Occipital lobe (tissue), 3 donors: ENCODE measurements at places on chromosomes 5 and 9.

GRCh38 chr5:141870871-141871270, 7.3 kb downstream of the PCDH1 start:
- no peak for DNase-seq

DNA sequence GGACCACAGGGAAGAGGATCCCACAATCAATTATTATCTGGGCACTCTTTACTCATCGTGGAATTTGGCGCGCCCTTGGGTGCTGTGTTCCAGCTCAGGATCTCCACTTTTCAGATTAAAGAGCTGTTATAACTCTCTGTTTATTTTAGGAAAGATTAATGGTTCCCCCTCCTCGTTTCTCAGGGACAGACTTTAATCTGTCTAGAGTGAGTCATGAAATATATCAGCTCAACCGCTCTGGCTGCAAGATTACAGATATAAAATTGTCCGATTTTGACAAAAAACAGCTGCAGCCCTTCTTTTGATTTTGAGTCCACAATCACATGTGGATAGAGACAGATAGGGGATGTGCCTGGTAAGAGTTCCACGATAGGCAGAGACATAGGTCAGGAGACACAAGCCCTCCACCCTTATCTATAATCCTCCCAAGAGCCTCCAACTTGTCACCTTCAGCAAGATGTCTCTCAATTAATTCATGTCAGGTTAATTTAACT, 77.6 kb upstream of the ANKRD55 start:
- DNase-seq = no peak

DNA sequence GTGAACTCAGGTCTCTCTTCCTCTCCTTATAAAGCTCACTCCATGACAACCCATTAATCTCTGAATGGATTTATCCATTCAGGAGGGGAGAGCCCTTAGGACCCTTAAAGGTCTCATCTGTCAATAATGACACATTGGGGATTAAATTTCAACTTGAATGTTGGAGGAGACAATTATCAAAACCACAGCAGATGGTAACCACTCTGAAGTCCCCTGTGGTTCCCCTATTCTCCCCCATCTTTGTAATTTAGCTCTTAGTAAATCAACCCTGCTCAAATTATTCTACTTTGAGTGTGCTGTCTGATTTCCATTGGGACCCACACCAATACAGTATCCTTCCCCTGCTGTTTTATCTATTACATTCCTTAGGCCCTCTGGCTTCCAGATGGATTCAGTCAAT, 72.0 kb upstream of the RAI14 start:
- no peak for DNase-seq

DNA sequence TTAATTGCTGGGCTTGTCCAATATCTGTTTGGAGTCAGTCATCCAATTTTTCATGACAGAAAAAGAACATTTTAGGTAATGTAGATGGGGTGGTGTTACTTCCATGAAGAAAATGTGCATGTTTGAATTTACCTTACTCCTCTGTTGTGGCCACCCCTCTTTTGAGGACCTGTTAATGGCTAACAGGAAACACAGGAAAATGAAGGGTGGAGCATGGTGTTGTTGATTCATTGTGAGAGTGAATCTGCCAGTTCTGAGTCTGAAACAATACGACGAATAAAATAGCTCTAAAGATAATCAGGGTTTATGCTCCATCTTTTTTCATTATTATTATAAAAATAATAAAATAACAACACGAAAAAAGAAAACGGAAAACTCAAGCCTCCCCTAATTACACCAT, 335.3 kb downstream of the KDM4C start:
- no peak for DNase-seq

DNA sequence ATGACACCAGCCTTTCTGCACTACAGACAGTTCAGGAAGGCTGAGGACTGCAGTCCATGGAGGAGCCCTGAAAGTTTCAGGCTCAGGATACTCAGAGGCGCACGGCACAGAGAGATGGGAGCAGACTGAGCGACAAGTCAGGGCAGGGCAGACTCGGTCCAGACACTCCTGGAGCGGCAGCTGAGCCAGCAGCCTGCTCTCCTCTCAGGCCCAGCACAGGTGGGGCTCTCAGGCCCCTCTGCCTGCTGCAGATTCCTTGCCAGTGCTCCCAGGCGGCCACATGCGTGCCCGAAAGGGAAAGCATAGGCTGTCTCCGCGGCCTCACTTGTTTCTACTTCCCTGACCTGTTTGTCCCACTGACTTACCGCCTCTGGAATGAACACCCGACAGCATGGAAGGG, 228.3 kb downstream of the IRX2 start:
- DNase-seq = no peak

DNA sequence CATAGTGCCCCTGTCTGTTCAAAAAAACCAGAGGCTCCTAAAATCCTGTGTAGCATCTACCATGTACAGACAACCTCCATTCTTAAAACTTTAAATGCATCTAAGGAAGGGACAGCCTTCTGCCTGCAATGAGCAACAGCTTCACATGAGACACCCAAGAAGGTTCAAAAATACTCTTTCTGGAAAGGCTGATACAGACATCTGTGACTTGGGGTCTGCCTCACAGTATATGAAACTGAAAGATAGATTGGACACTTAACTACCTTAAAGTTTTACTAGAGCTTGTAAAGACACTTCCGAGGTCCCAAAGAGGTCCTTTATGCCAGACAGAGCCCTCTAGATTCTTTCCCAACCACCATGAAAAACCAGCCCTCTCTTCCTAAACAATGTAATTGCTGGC, 28.2 kb upstream of the CATSPER3 start:
- no peak for DNase-seq

DNA sequence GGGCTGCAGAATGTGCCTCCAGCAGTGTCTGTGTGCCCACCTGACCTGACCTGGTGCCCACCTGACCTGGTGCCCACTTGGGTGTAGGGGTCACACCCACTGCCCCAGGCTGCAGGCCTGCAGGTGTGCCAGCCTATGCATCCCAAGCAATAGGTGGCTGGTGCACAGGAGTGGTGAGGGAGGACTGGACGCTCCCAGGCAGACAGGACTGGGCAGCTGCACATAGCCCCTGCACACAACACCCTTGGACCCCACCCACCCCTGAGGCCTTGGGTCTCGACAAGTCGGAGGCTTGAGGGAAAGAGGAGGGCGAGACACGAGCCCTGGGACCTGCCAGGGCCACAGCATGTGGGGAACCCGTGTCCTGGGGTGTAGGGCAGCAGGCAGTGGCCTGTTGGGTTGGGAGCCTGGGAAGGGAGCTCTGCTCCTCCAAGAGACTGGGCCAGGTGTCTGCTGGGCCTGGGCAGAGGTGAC, 10.8 kb upstream of the NRARP start:
- no peak for DNase-seq

- no peak for DNase-seq
Measured at GRCh38 chr5:98173334-98173733, 600.1 kb upstream of the RGMB start.

- no peak for DNase-seq
Measured at GRCh38 chr5:143196601-143197259, 206.8 kb downstream of the NR3C1 start.

DNA sequence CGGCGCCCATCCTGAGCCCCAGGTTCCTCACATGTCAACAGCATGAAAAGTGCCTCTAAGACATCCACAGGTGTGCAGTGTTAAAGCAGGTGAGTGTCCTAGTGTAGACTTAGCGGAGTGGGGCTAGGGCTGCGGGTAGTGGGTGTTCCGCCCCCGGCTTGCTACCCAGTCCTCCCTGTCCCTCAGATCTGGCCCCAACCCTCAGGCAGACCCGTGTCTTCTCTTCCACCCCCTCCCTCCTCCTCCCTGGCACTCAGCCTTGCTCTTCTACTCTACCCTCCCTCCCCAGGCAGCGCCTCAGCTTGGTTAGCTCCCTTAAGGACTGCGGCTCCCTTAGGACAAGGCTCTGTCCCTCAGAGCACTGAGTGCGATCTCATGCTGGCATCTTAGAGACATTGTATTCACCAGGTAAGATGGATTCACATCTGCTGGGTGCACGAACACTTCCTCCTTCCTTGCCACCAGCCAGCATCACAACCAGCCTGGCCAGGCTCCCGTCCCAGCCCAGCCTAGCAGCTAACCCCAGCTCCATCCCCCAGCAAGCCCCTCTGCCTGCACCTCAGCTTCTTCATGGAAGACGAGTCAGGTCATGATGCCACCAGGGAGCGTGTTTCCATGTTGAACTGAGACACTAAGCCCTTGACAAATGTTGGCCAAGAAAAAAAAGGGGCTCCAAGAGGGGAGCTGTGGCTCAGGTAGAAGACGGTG, 46.8 kb downstream of the NSUN2 start:
- no peak for DNase-seq

- DNase-seq = no peak
Measured at GRCh38 chr5:132475987-132476875, 14.3 kb downstream of the IRF1 start.

GRCh38 chr5:72465066-72465465, 42.1 kb downstream of the ZNF366 start:
- DNase-seq = no peak

DNA sequence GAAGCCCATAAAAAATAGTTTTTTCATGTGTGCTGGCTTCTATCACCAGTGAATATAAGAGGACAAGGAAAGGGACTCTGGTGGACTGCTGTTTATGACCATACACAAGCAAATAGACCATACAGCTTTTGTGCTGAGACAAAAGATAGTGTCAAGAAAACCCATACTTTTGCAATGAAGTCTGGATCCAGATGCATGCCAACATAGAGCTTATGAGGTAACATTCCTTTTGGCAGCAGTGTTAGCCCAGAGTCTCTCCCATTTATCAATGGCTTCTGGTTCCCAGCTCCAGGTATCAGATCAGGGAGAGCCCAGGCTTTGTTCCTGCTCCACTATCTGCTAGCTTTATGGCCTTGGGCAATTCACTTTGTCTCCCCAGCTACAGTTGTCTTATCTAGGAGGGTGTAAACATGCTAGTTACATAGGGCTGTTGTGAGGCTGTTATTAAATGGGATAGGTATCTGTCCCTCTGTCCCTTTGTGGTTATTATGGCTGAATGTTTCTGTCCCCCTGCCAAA, 55.6 kb downstream of the CCDC192 start:
- no peak for DNase-seq

GRCh38 chr5:143143973-143144372, 259.5 kb downstream of the NR3C1 start:
- DNase-seq = no peak

DNA sequence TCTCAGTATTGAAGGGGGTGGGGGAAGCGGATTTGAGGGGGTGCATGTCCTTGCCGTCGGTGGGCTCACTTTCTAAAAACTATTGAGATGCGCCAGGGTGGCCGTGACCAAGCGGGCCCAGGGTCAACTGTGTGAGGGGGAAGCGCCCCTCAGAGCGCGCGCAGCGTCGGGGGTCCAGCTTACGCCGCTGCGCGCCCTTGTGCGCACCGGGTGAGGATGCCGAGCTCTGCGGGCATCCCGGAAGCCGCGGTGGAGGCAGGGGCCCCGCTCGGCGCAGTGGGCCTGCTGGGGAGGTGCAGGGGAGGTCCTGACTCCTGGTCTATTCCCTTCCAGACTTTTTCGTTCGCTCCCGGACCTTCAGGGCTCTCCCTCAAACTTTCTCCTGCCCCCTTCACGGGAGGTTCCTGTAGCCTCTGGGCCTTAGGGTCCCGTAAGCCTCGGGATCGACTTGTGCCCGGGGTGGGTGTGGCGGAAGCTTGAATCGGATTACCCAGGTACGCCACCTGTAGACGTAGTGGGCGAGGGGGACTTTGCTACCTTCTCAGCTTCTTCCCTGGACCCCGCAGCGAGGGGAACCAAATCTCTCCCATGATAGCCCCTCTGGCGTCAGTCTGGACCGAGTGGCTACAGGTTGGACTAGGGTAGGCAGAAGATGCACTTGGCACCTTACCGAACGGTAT, 2.5 kb upstream of the PRDM6 start:
- no peak for DNase-seq

DNA sequence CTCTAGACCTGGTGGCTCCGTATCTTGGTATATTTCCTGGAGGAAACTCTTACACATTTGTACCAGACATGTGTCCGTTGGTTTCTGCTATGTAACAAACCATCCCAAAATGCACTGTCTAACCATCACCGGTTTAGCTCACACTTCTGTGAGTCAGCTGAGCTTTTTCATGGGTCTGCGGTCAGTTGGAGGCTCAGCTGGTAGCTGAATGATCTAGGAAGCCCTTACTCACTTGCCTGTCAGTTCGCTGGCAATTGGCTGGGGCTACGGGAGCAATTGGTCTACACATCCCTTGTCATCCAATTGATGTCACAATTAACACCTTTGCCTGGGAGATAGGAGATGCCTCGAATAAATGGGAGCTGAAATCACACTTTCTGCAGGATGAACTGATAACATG, 11.6 kb upstream of the WHRN start:
- DNase-seq = no peak

GRCh38 chr9:135249191-135249590, 161.7 kb downstream of the OLFM1 start:
- no peak for DNase-seq

- DNase-seq = no peak
Measured at GRCh38 chr5:157748760-157749461, 5.4 kb downstream of the LSM11 start.

DNA sequence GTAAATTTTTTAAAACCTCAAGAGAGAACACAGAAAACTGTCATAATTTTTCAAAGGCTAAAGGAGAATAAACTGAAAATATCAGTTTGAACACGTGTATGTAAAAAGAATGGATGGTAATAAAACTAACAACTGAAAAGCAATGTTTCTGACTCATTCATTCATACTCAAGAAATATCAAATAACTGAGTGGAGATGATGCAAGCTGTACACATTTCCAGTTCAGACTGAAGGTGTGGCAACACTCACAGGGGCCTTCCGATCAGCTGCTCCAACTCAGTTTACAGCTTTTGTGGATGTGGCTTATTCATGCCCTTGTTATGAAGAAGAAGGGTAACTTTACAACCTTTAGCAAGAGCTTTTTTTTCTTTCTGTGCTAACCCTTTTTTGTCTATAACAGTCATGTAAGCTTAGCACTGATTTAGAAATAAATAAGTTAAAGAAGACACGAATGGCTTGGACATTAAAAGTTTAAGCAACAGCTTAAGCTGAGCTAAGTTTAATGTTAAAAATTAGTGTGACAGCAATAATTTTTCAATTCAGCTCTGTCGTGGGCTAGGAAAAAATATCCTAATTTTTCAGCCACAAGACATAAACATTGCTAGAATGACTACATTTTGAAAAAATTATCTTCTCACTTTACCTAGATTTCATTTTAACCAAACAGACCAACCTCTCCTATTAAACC, 453.5 kb downstream of the RAB3C start:
- DNase-seq = no peak

- no peak for DNase-seq
Measured at GRCh38 chr9:13395156-13395555, 115.7 kb upstream of the MPDZ start.

- no peak for DNase-seq
Measured at GRCh38 chr5:77280036-77280435, 69.6 kb downstream of the PDE8B start.

GRCh38 chr9:24245988-24246387, 299.7 kb downstream of the IZUMO3 start:
- no peak for DNase-seq

DNA sequence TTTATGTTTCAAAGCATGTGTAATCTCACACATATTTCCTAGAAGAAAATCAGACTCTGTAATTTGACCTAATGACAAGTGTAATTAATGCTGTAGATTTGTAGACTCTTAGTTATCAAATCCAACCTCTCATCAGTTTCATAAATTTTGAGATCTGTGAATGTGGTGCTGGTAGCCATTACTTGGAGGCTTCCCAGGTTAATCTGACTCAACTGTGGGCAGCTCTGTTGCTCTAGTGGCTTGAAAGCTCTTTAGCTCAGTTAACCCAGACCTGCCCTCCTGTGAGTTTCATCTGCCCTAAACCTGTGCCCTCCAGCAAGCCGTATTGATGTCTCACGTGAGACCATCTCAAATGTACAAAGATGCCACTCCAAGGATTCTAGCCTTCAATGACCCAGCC, 323.4 kb downstream of the FBXL7 start:
- DNase-seq = no peak
